ENCODE measurements at places on chromosomes 11 and 22.

- no peak for DNase-seq
These were observed 4.7 kb downstream of the SCYL1 start for GRCh38 chr11:65529475-65530156.

DNA sequence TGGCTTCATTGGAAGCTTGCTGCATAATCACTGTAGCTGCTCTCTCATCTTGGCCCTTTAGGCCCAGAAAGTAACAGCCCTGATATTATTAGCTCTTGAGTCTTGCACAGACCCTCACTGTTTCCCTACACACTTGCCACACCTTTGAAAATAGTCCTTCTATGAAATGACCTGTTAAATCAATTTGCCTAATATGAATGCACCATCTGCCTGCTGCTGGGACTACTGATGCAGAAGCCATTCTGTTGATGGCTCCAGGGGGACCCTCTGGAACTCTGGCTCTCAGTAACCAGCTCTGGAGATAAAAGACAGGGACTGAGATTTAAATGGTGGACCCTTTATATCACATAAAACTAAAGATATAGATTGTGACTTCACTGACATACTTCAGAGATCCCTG is 14.7 kb upstream of the AMPD3 start:
- DNase-seq, result no peak

DNA sequence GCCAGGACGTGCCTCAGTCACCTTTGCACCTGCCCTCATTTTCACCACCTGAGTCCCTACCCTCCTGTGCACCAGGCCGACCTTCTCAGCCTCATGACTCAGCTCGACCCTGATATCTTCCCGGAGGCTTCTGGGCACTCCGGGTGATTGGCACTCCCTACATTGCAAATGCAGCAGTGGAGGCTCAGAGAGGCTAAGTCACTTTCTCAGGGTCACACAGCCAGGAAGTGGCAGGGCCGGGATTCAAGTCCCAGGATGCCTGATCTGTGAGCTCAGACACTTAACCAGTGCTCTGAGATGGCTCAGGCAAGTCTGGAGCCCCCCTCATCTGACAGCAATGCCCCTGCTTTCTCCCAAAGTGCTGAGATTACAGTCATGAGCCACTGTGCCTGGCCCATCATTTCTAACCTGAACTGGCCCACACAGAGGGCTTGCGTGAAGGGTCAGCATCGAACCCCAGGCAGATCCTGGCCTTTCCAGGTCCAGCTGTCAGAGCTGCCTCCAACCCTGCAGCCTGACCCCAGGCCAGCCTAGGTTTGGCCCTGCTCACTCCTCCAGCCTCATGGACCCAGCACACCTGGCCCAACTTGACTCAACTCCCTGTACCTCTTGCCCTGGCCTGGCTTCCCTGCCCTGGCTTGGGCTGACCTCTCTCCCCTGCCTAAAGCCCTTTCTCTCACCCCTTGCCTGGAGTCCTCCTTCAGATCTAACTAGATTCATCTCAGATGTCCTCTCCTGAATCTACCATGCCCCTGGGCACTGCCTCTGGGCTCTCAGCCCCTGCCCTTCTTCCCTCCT is 40.7 kb upstream of the RTL6 start:
- no peak for DNase-seq

GRCh38 chr11:33616552-33616951 is 84.1 kb downstream of the C11orf91 start:
- no peak for DNase-seq

DNA sequence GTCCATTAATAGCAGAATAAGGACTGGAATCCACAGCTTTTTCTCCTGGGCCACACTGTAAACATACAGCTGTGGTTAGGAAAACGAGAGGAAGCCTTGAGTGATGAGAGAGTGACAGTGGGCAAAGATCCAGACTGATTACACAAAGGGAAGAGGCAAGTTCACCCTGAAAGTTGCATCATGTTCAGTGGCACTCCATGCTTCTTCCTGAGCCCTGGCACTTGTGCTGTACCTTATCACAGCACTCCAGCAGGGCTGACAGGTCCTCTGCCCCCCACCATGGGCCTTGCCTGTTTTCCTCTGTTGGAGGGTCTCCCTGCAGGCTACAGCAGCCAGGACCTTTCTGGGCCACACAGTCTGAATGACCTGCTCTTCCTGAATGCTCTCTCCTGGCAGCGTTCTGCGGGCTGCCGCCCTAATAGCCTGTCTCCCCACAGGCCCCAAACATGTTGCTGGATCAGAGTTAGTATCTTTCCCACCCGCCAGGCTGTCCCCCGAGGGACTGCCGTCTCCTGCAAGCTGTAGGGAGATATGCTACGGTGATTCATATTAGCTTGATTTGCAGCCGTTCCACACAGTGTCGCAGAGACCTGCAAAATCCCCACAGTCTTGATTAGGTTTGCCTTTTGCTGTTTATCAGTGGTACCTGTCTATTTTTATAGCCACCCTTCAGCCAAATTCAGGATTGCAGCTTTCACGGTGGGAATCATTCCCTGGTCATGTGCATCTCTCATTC is 60.2 kb downstream of the NTM start:
- no peak for DNase-seq

DNA sequence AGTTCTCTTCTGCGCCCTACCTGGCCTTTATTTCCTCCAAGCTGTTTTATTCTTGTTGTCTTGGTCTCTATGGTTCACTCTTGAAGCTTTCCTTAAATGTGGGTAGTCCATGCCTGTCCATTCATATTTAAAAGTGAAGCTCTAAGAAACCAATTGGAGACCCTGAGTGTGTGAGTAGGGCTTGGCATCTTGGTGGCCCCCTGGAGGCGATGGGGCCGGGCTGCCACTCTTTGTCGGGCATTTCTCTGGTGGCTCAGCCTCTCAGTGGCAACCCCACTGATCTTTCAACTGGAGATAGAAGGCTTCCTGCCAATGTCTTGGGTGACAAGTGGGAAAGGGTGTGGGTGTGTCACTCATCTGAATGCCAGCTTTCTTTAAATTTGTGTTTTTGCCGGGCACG is 9.1 kb downstream of the TRPT1 start:
- no peak for DNase-seq

GRCh38 chr11:14029971-14030920 is 67.7 kb downstream of the SPON1 start:
- DNase-seq, result peak; percentile 59

GRCh38 chr11:12382451-12382850 is 5.1 kb downstream of the PARVA start:
- no peak for DNase-seq

GRCh38 chr11:17992916-17993315 is 19.9 kb downstream of the SERGEF start:
- DNase-seq, result no peak

- no peak for DNase-seq
These were observed 51.0 kb downstream of the PPFIBP2 start for GRCh38 chr11:7564803-7565202.

- no peak for DNase-seq
These were observed 162.5 kb downstream of the ETS1 start for GRCh38 chr11:128424851-128425285.

- DNase-seq, result no peak
These were observed 661.7 kb downstream of the TBC1D22A start for GRCh38 chr22:47423861-47424820.

DNA sequence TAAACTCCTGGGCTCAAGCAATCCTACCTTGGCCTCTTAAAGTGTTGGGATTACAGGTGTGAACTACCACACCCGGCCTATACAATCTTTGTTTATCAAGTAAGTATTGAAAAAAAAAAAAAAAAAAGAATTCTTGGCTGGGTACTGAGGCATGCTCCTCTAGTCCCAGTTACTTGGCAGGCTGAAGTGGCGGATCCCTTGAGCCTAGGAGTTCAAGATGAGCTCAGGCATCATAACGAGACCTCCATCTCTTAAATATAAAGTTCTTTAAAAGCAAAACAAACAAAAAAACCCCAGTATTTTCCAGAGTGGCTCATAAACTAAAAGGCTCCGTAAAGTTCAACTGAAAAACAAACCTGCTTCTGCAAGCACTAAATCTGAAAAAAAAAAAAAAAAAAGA is 50.3 kb upstream of the GAB2 start:
- no peak for DNase-seq

GRCh38 chr22:38872831-38873248 is 824 bp upstream of the CBX6 start:
- no peak for DNase-seq

DNA sequence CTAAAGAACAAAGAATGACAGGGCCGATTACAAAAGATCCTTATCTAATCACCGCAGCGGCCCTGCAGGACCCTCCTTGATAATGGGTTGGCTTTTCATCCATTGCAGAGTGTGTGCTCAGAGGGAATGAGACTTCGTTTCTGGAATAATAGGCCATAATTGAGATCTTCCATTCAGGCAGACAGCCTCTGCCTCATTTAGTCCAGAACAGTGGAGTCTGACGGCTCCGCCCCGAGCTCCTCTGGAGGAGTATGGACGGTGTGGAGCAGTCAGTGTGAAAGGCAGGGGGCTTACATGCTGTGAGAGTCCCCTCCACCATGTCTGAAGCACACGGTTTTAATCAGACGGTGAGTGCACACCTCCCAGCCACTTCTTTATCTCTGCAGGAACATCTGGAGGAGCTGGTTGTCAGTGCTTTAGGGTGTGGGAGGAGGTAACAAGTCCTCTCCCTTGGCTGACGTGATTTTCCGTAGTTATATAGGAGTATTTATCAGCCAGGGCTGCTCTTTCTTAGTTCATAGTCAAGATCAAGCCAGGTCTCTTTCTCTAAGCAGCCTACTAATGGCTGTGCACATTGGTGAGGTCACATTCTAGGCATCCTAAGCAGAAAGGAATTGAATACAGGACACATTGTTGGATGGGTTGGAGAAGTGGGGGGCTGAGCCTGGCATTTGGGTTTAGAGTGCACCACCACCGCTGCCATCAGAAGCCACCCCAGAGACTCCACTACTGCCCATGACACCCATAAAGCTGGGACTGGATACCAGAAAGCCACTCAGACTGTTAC is 1477.9 kb downstream of the TBC1D22A start:
- DNase-seq, result no peak

DNA sequence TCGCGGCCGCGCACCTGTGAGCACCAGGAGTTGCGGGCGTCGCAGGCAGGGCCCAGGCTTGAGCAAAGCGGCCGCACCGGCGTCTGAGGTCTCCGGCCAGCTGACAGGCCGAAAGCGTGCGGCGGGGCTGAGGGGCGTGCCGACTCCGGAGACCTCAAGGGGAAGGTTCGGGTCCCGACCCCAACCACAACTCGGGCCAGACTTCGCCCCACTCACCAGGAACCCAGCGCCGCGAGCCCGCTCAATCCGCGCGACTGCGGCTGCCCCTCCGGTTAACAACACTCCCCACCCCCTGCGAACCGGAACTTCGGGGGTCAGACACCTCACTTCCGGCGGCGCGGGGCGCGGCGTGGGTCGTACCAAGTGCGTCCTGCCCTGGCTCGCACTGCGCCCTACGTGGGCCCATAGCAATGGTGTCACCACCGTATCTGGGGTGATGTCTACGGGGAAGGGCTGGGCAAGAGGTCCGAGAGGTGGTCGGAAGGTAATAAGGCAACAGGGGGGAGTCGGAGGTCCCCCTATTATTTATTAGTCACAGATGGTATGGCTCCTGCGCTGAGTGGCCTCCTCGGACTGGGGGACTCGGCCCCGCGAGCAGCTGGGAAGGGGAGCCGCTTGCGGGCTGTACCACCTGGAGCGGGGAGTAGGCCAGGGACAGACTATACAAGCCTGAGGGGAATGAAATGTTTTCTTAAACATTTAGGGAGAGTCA is at the start of gene SYVN1:
Gene SYVN1 (minus strand): TSS at position 280 of the 712 bp plus-strand sequence. CDS start 918 bp downstream, outside the sequence.
- peak; percentile 65 for DNase-seq

DNA sequence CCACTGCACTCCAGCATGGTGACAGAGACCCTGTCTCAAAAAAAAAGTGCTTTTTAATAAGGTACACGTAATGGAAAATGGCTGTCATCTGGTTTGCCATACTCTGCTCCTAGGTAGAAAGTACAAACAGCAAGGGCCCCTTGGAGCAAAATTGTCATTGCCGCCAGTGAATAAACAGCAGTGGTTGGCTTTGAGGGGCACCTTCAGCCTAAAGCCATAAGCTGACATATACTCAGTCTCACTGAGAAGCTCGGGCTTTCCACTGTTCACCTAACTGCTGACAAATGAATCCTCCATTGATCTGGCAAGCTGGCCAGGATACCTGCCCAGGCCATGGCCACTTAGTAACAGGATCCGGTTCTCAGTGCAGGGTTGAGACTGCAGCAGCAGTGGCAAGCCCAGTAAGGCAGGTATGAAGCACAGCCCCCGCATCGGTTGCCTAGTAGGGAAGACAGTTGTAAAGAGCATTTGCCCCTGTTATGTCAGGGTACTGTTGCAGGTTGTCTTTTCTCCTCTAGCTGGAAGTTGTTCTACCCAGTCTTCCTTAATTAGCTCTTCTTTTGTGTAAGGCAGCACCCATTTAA is 38.8 kb downstream of the MARK2 start:
- no peak for DNase-seq

GRCh38 chr22:44599500-44600140 is 101.6 kb upstream of the RTL6 start:
- DNase-seq, result no peak

- DNase-seq, result no peak
These were observed 20.5 kb upstream of the CLPB start for GRCh38 chr11:72454791-72455190.

DNA sequence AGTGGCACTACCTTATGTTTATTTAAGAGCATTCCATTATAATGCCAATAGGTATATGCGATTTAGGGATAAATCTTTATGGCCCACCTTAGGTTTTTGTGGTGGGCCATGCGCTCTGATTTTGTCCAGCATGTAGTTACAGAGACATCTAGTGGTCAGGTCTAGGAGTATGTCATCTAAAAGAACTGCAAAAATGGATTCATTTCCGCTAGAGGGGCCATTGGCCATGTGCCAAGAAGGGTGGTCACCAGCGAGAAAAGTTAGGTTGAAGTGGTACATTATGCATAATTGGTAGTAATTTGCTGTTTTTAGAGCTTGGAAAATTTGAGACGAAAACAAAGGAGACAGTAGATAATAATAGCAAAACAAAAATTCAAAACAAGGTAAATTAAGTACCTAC is 27.7 kb downstream of the LRRC4C start:
- DNase-seq, result no peak

- no peak for DNase-seq
These were observed 3.1 kb downstream of the SHANK2 start for GRCh38 chr11:71249301-71249700.

- DNase-seq, result no peak
These were observed 33.5 kb upstream of the SMIM38 start for GRCh38 chr11:69122326-69122629.

DNA sequence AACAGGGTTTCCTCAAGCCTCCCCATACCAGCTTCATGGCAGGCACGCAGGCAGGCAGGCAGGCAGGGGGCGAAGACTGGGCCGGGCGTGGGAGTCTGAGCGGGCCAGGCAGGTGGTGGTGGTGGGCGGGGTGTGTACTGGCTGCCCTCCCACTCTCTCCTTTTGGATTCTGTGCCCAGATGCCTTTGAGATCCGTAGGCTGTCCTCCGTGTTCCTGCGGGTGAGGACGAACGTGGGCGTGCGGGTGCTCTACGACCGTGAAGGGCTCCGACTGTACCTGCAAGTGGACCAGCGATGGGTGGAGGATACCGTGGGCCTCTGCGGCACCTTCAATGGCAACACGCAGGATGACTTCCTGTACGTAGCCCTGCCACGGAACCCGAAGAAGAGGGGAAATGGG is 23.0 kb downstream of the OTOG start:
- no peak for DNase-seq

Measured in thoracic aorta (tissue), 2 donors.